Thoracic aorta (tissue), 2 donors: ENCODE measurements at places on chromosomes 1 and 21.

GRCh38 chr1:234827181-234827580 is 217.2 kb upstream of the IRF2BP2 start:
- no peak for DNase-seq

GRCh38 chr1:40886318-40887011 is 24.3 kb upstream of the CITED4 start:
- no peak for DNase-seq

- no peak for DNase-seq
Measured at GRCh38 chr1:104878203-104878909, 1128.7 kb downstream of the AMY1C start.

- DNase-seq, result no peak
Measured at GRCh38 chr1:162248854-162249535, 127.7 kb downstream of the SPATA46 start.

GRCh38 chr1:186682736-186683135 is 2.5 kb upstream of the PTGS2 start:
- no peak for DNase-seq

DNA sequence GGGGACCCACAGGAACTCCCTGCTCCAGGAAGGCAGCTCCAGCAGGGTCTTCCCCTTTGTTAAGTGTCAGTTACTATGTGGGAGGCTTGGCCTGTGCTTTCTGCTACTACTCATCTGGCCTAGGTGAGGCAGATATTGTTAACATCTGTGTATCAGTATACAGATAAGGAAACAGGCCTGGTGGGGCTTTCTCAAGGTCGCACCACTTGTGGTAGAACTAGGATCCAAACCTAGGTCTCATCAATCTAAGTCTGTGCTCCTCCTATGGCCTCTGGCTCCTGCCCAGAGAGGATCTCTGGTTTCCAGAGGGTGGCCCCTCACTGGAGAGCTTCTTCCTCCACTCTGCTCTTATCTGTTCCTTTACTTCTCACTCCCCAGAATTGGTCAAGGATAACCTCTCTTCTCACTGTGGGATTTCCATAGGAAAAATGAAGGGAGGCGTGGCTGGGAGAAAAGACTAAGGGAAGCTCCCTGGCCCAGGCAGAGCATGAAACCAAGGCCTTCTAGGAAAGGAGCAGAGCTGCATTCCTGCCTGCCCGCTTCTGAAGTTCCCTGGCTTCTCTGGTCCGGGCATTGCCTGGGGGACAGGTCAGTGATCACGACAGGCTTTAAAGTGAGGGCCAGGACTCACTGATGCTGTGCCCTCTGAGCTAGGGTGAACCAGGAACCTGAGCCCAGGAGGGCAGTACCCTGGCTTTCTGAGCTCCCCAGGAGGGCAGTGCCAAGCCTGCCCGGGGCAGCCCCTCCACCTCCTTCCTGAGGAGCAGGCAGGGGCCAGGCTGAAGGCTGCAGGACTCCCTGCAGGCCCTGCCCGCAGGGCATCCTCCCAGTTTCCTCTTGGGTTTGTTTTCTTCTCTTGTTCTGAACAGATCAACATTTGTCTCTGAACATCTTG is 5.8 kb downstream of the KCNC4 start:
- no peak for DNase-seq

- DNase-seq, result no peak
Measured at GRCh38 chr1:160247053-160247452, 15.3 kb downstream of the DCAF8 start.

GRCh38 chr1:6960860-6961259 is 175.6 kb downstream of the CAMTA1 start:
- DNase-seq, result no peak

- DNase-seq, result no peak
Measured at GRCh38 chr1:9004031-9004699, 22.1 kb downstream of the SLC2A7 start.

- DNase-seq, result no peak
Measured at GRCh38 chr1:51242546-51242945, 6.5 kb downstream of the RNF11 start.

- no peak for DNase-seq
Measured at GRCh38 chr1:231969076-231969475, 342.5 kb downstream of the DISC1 start.

- DNase-seq, result no peak
Measured at GRCh38 chr1:33302325-33302724, 18.6 kb downstream of the A3GALT2 start.

DNA sequence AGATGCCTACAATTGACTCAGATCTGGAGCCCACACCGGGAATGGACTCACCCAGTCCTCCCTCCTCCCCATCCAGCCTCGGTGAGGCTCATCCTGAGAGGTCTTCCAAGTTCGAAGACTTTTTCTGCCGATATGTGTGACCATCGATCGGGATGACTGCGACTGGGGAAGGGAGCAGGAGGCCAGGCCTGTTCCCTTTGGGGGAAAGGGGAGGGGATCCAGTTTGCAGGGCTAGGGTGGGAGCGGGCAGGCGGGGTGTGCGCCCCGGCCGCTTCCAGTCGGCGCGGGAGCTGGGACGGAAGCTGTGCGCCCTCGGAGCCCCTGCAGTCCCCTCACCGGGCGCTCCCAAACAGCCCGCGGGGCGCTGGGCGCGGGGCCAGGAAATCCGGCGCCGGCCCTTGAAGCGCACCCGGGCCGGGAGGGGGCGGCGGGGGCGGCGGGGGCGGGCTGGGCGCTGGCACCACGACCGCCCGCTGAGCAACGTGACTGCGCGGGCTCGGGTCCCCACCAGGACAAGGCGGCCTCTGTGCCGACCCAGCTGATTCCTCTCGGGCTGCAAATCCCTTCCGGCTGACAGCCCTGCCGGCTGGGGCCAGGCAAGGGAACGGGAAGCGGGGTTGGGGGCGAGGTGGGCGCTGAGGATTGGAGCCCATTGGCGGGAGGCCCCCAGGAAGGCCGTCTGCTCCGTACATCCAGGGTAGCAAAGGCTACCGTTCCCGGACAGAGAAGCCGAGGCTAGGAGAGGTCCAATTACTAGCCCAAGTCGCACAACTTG is 103.9 kb downstream of the EBNA1BP2 start:
- no peak for DNase-seq

DNA sequence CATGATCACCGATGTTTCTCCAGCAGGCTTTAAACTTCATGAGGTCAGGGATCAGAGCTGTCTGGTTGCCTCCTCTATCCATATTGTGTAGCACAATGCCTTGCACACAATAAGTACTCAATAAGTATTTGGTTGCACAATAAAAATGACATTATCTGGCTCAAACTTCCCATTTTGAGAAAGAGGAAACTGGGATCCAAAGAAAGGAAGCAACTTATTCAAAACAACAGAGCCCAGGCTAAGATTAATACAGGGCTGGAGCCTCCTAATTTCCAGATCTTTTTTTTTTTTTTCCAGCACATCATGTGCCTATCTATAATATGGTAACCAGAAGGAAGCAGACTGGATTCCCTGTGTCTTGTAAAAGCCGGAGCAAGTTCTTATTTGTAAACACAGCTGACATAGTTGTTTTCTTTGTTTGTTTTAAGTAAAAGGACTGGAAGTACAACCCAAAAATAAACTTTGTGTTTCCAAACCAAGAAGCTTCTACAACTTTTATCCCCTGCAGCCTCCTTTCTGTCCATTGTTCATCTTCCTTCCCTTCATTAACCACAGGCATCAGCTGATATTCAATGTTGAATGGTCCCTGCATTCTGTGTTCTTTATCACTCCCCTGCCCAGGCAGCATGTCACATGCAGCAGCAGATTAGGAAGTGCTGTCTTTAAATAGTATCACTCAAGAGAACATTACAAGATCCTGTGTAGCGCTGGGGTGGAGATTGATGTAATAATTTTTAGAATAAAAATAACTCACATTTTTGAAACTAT is 71.2 kb upstream of the HOOK1 start:
- DNase-seq, result no peak

GRCh38 chr1:48066936-48067335 is 69.8 kb upstream of the TRABD2B start:
- DNase-seq, result no peak

DNA sequence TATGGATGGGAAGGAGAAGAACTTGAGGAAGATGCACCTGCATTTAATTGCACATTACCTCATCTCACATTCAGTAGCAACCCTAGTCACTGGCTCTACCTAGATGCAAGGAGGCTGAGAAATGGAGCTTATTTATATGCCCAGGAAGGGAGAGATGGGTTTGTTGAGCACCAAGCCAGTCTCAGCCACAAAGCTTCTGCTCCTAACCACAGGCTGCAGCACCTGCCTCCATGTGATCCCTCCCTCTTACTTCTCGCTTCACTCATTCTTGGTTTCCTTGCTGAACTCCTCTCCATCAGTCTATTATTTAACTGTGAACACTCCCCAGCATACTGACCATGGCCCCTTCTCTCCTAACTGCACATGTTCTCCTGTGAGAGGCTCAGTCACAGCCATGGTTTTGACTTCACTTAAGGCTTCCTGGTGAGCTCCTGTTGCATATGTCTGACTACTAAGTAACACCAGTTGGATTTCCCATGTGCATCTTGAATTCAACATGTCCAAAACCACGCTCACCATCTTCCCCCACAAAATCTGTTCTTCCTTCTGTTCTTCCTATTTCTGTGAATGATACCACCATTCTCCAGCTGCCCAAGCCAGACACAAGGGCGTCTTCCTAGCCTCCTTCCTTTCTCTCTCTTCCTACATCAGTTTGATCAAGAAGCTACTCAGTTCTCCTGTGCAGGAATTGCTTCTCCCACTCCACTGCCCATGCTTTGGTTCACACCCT is 139.8 kb downstream of the AK5 start:
- no peak for DNase-seq

GRCh38 chr1:185338719-185339622 is 21.9 kb upstream of the IVNS1ABP start:
- DNase-seq, result no peak

GRCh38 chr1:115324649-115325420 is 13.2 kb downstream of the NGF start:
- no peak for DNase-seq

DNA sequence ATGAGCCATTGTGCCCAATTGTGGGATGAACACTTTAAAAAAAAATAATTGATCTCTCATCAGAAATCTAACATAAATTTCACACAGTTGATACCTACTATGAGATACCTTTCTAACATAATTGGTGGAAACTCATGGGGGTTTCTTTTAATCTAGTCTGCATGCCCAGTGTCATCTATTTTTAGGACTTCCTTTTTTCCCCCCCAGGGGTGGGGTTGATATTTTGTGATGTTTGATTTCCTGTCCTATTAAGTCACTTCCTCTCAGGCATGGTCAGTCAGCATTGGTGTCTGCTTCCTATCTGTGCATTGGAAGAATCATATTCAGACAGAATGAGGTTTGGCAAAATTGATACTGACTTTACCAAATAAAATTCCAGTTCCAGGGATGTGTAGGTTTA is 21.5 kb downstream of the NFYC start:
- no peak for DNase-seq

- no peak for DNase-seq
Measured at GRCh38 chr21:26131554-26131953, 39.0 kb downstream of the APP start.

- no peak for DNase-seq
Measured at GRCh38 chr1:53372501-53372951, 44.7 kb upstream of the LRP8 start.

- DNase-seq, result no peak
Measured at GRCh38 chr1:209809611-209810010, 3.7 kb upstream of the IRF6 start.
